ENCODE measurements at places on chromosomes 4 and X.

- DNase-seq = no peak
These were observed 24.6 kb upstream of the MOB1B start for GRCh38 chr4:70877556-70877955.

DNA sequence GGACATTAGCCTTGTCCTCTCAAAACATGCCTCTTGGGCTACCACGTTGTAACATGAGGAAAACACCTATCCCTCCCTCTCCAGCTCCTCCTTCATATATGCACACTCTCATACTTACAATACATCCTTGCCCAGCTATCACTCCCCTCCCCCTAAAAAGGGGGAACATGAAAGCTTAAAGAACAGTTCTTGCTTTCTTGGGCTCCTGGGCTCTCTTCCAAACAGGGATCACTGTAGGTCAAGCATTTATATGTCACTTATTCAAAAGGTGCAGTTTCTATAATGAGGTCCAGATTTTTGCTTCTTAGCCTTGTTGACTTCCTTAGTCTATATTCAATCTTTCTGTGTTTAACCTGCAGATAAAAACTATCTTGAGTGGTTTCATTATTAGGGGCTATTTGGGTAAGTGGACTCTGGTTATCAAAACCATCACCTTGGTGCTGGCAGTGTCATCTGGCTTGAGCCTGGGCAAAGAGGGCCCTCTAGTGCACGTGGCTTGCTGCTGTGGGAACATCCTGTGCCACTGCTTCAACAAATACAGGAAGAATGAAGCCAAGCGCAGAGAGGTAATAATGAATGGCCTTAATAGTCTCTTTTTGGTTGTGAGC is 119.4 kb downstream of the AKAP4 start:
- no peak for DNase-seq

GRCh38 chr4:155675709-155676429 is 9.2 kb downstream of the GUCY1A1 start:
- DNase-seq = no peak

GRCh38 chr4:7837597-7838135 is 102.0 kb downstream of the AFAP1 start:
- DNase-seq = no peak

GRCh38 chr4:123564758-123565346 is 168.3 kb downstream of the SPRY1 start:
- DNase-seq = peak; percentile 21

GRCh38 chrX:74800062-74800461 is 125.2 kb downstream of the NEXMIF start:
- DNase-seq = no peak

DNA sequence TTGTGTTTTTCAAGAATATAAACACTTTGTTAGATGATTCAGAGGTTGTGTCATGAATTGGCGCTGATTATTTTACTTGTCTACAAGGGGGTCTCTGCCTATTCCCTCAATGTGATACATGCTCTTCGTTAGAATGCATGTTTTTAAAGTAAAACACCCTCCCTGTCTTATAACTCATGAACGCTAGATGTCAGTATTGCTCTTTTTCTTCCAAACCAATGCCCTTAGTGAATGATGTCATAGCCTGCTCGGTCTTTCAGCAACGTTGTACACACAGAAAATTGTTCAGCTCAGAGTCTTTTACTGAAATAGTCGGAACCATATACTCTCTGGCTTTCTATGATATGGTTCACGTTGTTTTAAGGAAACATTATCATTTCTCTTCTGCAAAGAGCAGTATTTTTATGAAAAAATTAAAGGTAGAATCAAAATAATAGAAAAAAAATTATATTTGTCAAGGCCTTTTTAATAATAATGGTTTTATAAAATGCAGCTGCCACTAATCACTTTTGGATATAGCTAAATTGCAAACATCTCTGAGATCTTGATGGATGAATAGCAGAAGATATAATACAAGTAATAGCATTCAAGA is 292.9 kb downstream of the TLL1 start:
- no peak for DNase-seq

- no peak for DNase-seq
These were observed 27.2 kb downstream of the ANTXR2 start for GRCh38 chr4:80045786-80046185.

DNA sequence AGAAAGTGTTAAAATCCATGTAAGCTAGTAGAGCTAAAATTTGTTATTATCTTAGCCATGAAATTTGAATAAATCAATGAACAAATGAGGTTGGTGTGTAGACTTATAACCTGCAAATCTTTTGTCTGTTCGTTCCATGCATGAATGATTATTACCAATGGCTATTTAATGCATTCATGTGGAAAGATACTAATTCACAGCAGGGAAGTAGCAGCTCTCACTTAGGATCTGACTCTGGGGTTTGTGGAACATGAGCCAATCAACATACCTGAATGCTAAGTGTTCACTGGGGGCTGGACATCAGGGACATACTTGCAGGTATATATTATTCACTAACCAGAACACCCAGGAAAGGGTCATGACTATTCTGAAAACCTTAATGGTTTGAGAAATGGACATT is 444.1 kb downstream of the STIM2 start:
- no peak for DNase-seq

GRCh38 chr4:145880355-145880960 is 58.2 kb downstream of the ZNF827 start:
- DNase-seq = no peak

DNA sequence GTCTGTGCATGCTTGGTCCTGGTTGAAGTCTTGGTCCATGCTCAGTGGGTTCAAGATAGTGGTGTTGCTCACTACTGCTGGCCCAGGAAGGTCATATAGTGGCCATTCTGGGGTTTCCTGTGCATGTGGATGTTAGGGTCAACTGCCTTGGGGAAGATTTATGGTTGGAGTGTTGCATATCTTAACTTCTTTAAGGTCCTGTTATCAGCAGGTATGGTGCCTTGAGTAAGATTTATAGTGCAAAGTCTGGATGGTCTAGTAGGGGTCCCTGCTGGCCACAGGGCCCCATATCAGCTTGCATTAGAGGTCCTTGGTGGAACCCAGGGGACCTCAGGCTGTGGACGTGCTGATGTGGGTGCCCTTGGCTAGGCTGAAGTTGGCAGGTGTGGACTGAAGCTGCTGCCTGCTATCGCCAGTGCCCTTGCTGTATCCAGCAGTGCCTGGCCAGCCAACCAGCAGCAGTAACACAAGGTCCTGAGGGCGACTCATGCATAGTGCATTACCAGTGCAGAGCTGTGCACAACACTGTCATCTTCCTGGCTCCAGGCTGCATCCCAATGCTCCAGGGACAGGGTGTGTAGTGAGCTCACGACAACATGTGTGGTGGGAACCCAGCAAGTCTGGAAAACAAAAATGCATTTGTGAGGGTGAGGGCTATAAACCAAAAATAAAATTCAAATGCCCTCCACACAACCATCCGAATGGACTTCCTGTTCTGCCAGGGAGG is 61.0 kb downstream of the BEX3 start:
- no peak for DNase-seq

DNA sequence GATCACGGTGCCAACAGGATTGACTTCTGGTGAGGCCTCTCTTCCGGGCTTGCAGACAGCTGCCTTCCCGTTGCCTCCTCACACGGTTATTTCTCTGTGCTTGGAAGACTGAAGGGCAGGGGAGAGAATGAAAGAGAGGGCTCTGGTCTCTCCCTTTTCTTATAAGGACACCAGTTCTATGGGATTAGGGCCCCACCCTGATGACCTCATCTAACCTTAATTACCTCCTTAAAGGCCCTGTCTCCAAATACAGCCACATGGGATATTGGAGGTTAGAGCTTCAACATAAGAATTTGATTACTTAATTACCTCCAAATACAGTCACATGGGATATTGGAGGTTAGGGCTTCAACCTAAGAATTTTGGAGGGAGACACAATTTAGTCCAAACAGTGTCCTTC is 46.5 kb downstream of the EVC start:
- no peak for DNase-seq

GRCh38 chrX:19040373-19040772 is 56.5 kb upstream of the PHKA2 start:
- DNase-seq = no peak

DNA sequence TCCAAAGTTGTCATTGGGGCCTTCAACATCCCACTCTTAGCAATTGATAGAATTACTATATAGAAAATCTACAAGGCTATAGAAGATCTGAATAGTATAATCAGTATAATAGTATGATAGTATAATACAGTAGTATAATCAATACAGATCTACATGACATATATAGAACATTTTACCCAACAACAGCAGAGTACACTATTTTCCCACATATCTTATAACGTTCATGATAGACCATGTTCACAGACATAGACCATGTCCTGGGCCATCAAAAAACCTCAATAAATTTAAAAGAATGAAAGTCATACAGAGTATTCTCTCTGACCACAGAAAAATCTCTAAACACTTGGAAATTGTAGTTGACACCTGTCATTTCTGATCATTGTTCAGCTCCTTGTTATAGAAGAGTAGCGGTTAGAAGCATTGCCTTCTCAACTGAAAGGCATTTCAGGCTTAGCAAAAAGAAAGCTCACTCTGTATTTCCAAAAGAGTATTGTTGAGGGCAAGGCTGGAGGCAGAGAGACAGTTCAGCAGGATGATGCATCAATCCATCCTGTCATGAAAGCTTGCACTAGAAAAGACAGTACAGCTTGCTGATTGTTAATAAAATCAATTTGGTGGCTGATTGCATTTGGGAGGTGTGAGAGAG is 38.8 kb upstream of the ARMCX5 start:
- DNase-seq = no peak

GRCh38 chr4:1216869-1217294 is 32.0 kb downstream of the CTBP1 start:
- peak; percentile 70 for DNase-seq

DNA sequence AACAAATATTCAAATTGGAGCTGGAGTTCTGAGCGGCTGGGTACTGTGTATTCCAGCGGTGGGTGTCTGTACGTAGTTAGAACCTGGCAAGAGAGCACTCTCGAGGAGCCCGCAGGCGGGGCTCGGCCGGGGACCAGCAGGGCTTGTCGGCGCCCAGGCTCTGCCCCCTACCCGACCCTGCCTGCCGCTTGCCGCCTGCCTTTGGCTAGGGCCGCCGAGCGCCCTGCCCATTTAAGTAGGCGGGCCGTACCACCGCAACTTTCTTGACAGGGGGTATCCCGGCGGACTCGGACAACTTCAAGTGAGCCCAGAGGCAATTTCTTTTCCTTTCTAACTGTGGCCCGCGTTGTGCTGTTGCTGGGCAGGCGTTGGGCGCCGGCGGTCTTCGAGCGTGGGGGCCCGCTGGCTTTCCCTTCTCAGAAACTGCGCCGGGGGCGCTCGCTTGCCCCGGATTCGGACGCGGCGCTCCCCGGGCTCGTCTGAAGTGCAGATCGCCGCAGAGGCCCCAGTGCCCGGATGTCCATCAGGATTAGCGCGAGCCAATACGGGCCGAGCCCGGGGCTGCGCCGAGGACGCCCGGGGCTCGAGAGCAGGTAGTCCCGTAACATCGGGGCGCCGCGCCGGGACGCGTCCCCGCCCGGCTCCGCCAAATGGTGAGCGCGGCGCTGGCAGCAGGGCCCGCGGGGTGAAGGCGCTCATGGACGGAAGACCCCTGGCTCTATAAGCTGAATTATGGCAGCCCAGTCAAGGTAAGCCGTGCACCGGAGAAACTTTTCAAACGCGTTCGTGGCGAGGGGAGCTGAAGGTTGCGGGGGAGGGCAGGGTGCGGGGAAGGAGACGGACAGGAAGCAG is 72.1 kb downstream of the AFF1 start:
- peak; percentile 94 for DNase-seq

GRCh38 chr4:96677499-96677898 is 837.6 kb downstream of the PDHA2 start:
- DNase-seq = no peak

- DNase-seq = peak; percentile 24
These were observed 52.8 kb downstream of the P2RY10 start for GRCh38 chrX:78997870-78998558.

GRCh38 chr4:46839128-46839527 is 69.9 kb downstream of the COX7B2 start:
- DNase-seq = no peak

- no peak for DNase-seq
These were observed 33.2 kb downstream of the TLL1 start for GRCh38 chr4:165906272-165906671.

- no peak for DNase-seq
These were observed 420 bp downstream of the CC2D2A start for GRCh38 chr4:15470128-15470475.

- DNase-seq = no peak
These were observed 137.7 kb downstream of the ARX start for GRCh38 chrX:24877854-24878650.

DNA sequence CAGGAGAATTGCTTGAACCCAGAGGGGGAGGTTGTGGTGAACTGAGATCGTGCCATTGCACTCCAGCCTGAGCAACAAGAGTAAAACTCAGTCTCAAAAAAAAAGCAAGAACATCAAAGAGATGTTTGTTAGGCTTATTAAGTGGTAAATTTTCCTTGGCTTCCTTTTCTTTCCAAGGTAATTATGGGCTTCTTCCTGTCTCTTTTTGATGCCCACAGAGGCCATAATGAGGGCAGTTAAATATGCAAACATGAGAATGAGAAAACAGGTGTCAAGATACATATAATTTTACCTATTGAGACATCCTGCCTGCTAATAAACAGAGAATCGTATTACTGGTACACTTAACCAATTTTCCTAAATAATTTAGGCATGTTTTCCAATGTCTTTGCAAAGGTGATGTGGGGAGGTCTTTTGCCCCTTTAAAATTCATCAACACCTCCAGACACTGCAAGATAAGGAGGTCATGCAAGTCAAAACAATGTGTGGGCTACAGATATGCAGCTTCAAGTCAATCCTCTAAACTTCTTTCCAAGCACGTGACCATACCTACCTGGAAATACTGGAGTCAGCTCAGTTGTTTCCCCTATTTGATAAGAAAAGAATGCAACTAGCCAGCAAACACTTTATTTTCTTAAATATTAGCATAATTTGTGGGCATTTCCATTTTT is 2.7 kb downstream of the SLC39A8 start:
- no peak for DNase-seq

GRCh38 chr4:165106518-165106917 is 6.1 kb downstream of the TMEM192 start:
- no peak for DNase-seq

- DNase-seq = no peak
These were observed 88.0 kb upstream of the RAPGEF2 start for GRCh38 chr4:159014859-159015258.

GRCh38 chrX:17552044-17552650 is 177.1 kb downstream of the NHS start:
- DNase-seq = no peak

DNA sequence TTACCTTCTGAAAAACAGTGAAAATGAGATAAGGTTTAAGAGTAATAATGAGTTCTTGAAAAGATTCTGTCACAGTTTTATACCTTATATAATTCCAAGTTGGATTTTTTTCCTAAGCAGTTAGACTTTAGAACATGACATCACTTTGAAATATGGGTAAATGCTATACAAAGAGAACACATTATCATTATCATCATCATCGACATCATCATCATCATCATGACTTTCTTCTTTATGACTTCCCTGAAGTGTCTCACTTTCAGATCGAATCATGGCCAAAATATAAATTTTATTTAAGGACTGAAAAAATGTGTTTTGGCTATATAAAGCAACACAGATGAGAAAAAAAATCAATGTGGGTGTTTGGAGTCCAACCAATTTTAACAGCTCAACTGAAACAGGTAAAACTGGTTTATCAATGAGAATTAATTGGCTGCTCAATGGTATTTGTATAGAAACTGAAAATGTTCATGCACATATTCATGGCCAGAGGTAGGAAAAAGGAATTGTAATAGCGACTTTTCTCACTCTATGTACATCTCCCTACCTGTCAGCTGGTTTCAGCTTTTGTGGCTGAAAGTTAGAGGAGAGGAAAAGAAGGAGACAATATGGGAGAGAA is 243.1 kb upstream of the GPC4 start:
- no peak for DNase-seq

GRCh38 chr4:185304944-185305690 is 90.6 kb downstream of the LRP2BP start:
- DNase-seq = no peak
